Left colon (tissue), 2 donors: ENCODE measurements at places on chromosomes 1 and 21. TPM values are rescaled to one million over a fixed set of nuclear protein-coding genes. Genes with fewer than 3 reads are reported as not detected.

The NIPAL3 gene
- 48.2 TPM for total RNA-seq

The CELA3A gene
- 1.1 TPM for total RNA-seq

The LEPR gene
- total RNA-seq: 4.2 TPM

The A3GALT2 gene
- total RNA-seq: not detected

The UQCRHL gene
- total RNA-seq: 2.6 TPM

The SLC44A3 gene
- 72.1 TPM for total RNA-seq

The SLC5A9 gene
- 5.7 TPM for total RNA-seq

The BARHL2 gene
- not detected for total RNA-seq

The ASCL5 gene
- total RNA-seq: not detected

The PEAR1 gene
- total RNA-seq: 2.9 TPM

The OR10J5 gene
- not detected for total RNA-seq

The ARHGEF16 gene
- total RNA-seq: 92.4 TPM

The TRIM67 gene
- total RNA-seq: 0.03 TPM

The BEND5 gene
- total RNA-seq: 0.61 TPM

The FCGR1A gene
- not detected for total RNA-seq

The PIGP gene
- 25.1 TPM for total RNA-seq

The ERO1B gene
- total RNA-seq: 2.2 TPM

The DEGS1 gene
- 20.9 TPM for total RNA-seq

The GUCA2A gene
- total RNA-seq: 2,096 TPM

The HSD3B1 gene
- total RNA-seq: 0.92 TPM

The PROX1 gene
- 18.5 TPM for total RNA-seq

The EFNA4 gene
- total RNA-seq: 23.0 TPM

The FALEC gene
- total RNA-seq: not detected

The SMIM1 gene
- total RNA-seq: 4.6 TPM

The TRIM63 gene
- total RNA-seq: 0.25 TPM

The RPE65 gene
- total RNA-seq: not detected

The DOCK7 gene
- 31.5 TPM for total RNA-seq

The TRIM46 gene
- 0.28 TPM for total RNA-seq

The TTC22 gene
- 88.7 TPM for total RNA-seq

The AXDND1 gene
- total RNA-seq: 3.8 TPM

The ZNF684 gene
- total RNA-seq: 5.2 TPM

The CFAP74 gene
- not detected for total RNA-seq

The CLDN17 gene
- not detected for total RNA-seq

The DISP3 gene
- 0.18 TPM for total RNA-seq

The RCC1 gene
- 34.8 TPM for total RNA-seq

The FCRL1 gene
- total RNA-seq: 1.5 TPM

The SH3BP5L gene
- total RNA-seq: 22.2 TPM

The GBP4 gene
- 5.4 TPM for total RNA-seq

The HIVEP3 gene
- total RNA-seq: 4.0 TPM

The ALX3 gene
- not detected for total RNA-seq
